CD8-positive, alpha-beta memory T cell (primary cell): ENCODE measurements at places on chromosomes 7 and 10.

DNA sequence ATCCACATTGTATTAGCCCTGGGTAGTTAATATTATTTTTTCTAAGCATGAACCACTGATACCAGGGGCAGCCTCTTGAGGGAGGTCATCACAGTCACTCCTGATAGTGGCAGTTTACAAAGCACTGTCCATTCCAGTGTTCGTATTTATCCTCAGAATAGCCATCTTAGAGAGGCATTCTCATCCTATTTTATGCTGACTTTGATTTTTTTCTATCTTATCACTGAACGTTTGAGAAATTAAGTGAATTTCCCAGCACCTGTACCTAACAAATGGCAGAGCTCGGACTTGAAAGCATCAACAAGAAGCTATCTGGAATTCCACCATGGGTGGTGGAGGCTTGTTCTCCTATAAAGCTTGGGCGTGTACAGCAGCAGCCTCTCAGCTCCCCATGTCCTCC lies 26.1 kb upstream of the MGAM2 start:
- no peak for DNase-seq

GRCh38 chr10:53284615-53285182 lies 512.1 kb upstream of the MBL2 start:
- no peak for DNase-seq

DNA sequence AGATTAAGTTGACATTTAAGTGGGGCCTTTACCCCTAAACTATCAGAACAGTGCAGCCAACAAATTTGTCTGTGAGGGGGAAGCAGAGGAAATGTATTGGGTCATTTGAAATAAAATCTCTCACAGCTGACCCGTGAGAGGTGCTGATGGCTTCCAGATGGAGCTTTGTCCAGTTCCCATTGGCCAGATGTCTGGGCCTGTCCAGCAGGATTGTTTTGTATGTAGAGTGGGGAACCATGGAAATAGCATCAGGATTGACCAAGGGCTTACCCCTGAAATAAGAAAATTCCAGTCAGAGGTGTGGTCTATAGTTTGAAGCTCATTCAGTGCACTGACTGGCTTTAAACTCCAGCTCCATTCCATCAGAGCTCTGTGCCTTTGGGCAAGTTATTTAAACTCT lies 50.6 kb downstream of the INHBA start:
- DNase-seq, result no peak

GRCh38 chr10:19144206-19144605 lies 95.6 kb downstream of the MALRD1 start:
- no peak for DNase-seq

- no peak for DNase-seq
These were observed 41.8 kb upstream of the ABCB4 start for GRCh38 chr7:87517136-87517815.

- no peak for DNase-seq
These were observed 81.0 kb downstream of the PPP1R3C start for GRCh38 chr10:91551856-91552255.

DNA sequence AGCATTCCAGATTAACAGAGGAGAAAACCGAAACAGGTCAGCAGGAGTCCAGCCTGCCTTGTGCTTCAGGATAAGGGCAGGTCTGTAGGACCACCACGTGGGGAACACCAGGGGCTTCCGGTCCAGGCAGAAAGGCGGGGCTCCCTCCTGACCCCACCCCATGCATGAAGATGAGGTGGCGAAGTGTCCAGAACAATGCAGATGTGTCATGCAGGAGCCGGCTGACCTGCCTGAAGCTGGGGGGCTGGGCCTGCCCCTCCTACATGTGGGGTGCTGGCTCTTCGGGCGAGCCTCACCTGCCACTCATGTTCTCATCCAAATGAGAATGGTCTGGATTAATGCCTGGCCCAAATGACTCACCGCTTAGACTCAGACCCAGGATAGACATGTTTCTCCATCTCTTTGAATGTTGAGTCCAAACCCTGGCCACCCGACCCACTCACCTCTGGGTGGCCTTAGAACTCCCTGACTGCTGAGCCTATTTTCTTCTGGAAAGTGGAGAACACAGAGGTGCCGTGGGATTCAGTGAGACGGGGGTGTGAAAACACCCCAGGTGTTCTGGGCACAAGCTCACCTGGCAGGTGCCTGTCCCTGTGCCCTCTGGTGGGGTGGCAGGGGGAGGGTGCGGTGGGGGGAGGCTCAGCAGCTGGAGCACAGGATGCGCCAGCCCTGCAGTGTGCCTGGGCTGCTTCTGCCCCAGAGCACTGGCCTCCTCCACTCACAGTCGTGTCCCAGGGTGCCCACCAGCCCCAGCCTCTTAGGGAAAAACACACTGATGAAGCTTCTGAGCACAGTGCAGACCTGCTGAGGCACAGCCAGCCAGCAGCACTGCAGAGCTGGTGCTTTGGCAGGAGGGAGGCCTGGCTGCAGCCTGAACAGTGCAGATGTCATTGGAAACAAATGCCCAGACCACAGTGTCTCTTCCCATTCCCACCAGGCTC lies 55.2 kb upstream of the GDF10 start:
- DNase-seq, result no peak
